ENCODE measurements at places on chromosomes 12 and 14.

DNA sequence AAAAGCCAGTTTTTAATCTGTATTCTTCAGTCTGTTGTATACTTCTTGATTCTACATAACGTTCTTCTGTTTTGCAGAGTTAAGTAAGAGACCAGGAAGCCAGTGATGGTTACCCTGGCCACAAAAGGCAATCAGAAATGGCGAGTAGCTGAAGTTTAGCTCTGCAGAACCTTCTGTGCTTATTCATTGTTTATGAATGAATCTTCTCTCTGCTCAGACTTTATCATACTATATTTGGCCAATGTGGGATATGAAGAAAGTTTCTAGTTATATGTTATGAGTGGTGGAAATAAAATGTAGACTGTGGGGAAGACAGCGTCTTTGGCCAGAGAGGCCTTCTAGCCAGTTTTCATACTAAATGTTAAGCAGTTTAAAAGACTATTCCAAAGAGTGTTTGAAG, 249.9 kb upstream of the RGS6 start:
- no peak for DNase-seq

DNA sequence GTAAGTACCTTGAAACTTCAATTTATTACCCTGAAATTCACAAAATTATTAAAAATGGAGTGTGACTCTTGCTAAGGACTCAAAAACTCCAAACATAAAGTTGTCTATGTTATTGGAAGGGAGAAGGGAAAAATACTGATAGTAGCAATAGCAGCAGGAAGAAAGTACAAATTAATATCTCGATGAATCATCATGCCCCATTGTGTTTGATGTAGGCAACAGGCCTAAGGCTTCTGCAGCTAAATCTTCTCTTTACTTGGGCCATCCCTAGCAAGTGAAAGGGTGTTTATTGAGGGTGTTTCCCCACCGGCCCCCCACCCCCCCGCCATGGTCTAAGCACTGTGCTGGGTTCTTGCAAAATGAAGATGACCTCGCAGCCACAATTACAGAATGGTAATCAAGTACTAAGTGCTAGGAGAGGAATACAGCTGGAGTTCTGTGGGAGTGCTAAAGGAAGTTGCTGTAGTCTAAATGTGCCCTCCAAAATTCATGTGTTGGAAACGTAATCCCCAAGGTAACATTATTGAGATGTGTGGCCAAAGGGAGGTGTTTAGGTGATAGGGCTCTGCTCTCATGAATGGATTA, 76.5 kb downstream of the SNAPC1 start:
- no peak for DNase-seq

DNA sequence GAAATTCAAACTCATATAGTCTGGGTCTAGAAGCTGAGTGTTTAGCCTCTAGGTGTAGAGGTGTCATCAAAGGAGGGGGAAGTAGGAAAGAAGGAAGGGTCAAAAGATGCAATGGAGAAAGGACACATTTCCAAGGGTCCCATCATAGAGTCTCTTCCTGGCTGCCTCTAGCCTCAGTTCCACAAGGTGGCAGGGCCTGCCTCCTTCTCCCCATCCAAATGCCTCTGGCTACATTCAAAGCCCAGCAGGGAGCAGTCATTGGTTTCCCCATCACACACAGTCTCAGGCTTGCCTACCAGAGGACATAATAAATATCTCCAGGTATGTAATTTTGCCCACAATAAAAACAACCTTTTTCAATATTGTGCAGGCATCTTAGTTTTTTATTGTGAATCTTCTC, 2.1 kb upstream of the CCT2 start:
- DNase-seq: peak; percentile 18

GRCh38 chr14:57479197-57479596, 14.5 kb downstream of the CCDC198 start:
- no peak for DNase-seq

GRCh38 chr12:47610686-47611252, 95.1 kb downstream of the RPAP3 start:
- no peak for DNase-seq

DNA sequence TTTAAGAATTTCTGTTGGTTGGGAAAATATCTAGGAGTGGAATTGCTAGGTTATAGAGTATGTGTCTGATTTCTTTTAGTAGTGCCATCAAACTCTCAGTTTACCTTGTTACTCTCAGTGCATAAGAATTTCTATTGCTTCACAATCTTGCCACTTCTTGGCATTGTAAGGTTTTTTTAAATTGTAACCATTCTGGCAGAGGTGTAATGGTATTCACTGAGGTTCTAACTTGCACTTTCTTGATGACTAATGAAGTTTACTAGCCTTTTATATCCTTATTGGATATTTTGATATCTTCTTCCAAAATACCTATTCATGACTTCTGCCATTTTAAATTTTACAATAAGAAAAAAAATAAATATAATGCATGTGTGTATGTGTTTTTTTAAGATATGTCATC, 478.0 kb downstream of the NAV3 start:
- no peak for DNase-seq

GRCh38 chr12:26471560-26471959, 276.2 kb downstream of the SSPN start:
- peak; percentile 83 for DNase-seq

- DNase-seq: no peak
Observed at GRCh38 chr14:98899441-98899840, 372.6 kb downstream of the BCL11B start.

DNA sequence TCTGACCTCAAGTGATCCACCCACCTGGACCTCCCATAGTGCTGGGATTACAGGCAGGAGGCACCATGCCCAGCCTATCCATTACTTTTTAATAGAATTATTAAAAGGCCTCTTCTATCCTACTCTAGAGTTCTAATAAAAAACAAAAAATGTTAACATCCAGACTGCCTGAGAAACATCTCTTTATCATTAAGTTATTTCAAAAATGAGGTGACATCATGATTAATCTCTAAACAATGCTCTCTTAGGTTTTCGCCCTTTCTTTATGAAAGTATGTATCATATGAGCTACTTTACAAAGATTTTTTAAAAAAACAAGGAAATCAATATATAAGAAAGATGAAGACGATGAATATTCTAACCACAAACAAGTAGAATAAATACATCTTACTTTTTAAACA, 52.6 kb downstream of the FGD6 start:
- DNase-seq: no peak

Measured in HL-60 (cell line).